Renal cortex interstitium (tissue), 15 donors: ENCODE measurements at places on chromosomes 3 and 15. TPM values are rescaled to one million over a fixed set of nuclear protein-coding genes. Genes with fewer than 3 reads are reported as not detected.

TRIM71 gene
- polyA plus RNA-seq, result 8.3 TPM

NLGN1 gene
- polyA plus RNA-seq, result 1.9 TPM

FGF12 gene
- polyA plus RNA-seq, result 7.3 TPM

CKMT1A gene
- 1.6 TPM for polyA plus RNA-seq

ROBO2 gene
- 100 TPM for polyA plus RNA-seq

LEKR1 gene
- polyA plus RNA-seq, result 1.2 TPM

PIGZ gene
- polyA plus RNA-seq, result 2.9 TPM

OXTR gene
- 1.1 TPM for polyA plus RNA-seq

FBXW12 gene
- polyA plus RNA-seq, result 0.65 TPM

TTLL13 gene
- 0.20 TPM for polyA plus RNA-seq

STOML1 gene
- polyA plus RNA-seq, result 14.3 TPM

TGM5 gene
- polyA plus RNA-seq, result not detected

GPR160 gene
- 43.6 TPM for polyA plus RNA-seq

MLF1 gene
- 58.1 TPM for polyA plus RNA-seq

USP50 gene
- 1.5 TPM for polyA plus RNA-seq

RAP2B gene
- 6.9 TPM for polyA plus RNA-seq

SPSB4 gene
- 20.0 TPM for polyA plus RNA-seq

TMEM158 gene
- 7.8 TPM for polyA plus RNA-seq

PLA2G4E gene
- not detected for polyA plus RNA-seq

GUCA1C gene
- 0.35 TPM for polyA plus RNA-seq

GOLGA8J gene
- polyA plus RNA-seq, result 1.3 TPM

C3orf80 gene
- 0.32 TPM for polyA plus RNA-seq

NFKBIZ gene
- 18.6 TPM for polyA plus RNA-seq

P2RY12 gene
- 0.56 TPM for polyA plus RNA-seq

PAQR5 gene
- polyA plus RNA-seq, result 27.0 TPM

ACAD9 gene
- 49.2 TPM for polyA plus RNA-seq

MITF gene
- polyA plus RNA-seq, result 48.6 TPM

CEP19 gene
- polyA plus RNA-seq, result 4.7 TPM

MOBP gene
- 0.36 TPM for polyA plus RNA-seq

PTPRG gene
- polyA plus RNA-seq, result 94.9 TPM

RAD51 gene
- 17.3 TPM for polyA plus RNA-seq

TF gene
- 9.1 TPM for polyA plus RNA-seq

PROS1 gene
- polyA plus RNA-seq, result 46.7 TPM
